A673 (cell line): ENCODE measurements at places on chromosomes 2 and 18.

DNA sequence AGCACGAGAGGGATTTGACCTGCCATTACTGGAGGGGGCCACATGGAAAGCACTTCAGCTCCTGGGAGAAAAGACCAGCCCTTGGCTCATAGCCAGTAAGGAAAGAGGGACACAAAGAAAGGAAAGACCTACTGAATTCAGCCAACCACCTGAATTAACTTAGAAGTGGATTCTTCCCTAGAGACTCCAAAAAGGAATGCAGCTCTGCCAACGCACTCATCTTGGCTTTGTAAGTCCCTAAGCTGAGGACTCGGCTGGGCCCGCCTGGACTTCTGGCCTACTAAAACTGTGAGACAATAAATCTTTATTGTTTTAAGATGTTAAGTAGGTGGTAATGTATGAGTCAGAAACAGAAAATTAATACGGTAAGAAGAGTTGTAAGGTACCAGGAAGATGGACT lies 11.5 kb downstream of the ATF2 start:
- DNase-seq = no peak

DNA sequence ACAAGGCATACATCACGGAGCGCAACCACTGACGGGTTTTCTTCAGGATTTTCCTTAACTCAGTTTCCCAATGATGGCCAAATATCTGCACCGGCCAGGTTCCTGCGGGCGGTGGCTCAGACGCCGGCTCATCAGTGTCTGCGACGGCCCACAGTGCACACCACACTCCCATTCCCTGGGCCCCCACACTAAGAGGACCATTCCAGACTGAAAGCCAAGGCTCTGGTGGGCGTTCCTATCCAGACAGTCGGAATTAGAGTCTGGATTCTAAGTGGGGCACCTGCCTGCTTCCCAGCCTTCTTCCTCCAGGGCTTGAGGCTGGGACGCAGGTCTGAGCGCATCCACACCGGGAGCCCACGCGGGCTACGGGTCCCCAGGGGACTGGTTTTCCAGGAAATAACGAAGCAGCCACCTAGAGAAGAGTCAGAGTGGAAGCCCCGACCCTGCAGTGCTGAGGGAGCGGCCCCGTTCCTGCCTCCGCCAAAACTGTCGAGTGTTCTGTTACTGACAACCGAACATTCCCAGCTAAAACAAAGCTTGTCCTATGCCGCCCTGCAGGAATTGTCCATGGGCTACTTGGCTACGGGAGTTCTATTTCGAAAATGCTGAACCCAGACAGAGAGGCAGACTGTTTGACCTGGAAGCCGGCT lies 75.3 kb downstream of the TMEM18 start:
- no peak for DNase-seq

DNA sequence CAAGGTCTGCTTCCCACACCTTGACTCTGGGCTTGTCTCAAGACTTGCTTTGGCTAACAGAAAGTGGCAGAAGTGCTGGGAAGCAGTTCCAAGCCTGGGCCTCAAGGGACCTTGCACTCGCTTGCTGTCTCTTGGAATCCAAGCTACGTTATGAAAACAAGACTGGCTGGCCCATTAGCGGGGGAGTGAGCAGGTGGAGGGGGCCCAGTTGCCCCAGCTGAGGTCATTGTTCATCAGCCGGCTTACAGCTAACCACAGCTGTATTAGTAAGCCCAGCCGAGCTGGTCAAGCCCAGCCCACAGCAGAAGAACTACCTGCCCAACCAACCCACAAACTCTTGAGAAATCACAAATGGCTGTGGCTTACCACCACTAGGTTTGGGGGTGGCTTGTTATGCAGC lies 63.1 kb downstream of the MARCO start:
- no peak for DNase-seq

- DNase-seq = no peak
Observed at GRCh38 chr2:134758633-134759032, 39.8 kb upstream of the TMEM163 start.

DNA sequence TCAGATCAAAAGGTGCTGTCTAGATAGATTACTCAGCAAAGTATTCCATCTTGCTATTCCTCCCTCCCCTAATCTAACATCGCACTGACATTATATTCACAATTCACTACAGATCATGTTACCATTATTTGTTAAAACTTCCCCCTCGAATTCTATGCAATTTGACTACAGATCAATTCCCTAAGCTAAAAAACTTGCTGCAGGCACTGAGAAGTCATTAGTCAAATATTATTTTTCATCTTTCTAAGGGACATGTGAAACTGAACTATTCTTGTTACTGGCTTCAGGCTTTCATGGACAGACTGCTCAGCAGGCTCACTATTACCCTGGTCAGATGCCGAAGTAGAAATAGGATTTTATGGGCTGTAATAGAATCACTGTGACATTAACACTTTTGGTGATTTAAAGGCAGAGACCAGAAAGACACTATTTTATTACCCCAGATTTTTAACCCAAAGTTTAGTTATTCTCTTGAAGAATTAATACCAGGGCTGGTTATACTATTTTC lies 15.1 kb downstream of the MYL1 start:
- no peak for DNase-seq
